ENCODE measurements at places on chromosomes 12 and 14.

DNA sequence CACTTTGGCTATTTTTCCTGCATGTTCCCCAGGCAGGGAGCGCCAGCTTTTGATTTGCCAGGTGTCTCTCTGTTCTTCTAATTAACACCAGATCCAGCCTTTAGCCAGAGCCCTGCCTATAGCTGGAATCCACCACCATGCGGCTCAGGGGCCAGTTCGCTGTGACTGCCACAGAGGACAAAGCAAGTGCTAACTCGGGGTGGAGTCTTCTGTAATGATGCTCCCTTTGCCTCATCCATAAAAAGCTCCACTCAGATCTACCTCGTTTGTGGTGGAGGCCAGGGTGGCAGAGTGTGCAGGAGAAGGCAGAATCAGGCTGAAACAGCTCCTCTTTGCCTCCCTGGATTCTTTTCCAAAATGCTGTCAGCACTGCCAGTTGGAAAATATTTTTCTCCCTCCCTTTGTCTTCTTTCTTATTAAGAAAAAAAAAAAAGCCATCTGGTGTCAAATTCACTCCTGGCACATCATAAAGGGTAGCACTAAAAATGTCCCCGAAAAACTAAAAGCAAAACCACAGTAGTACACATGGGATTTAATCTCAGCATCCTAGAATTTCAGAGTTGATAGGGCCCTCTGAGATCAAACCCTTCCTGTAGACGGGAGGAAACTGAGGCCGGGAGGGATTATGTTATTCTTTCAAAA is 18.0 kb upstream of the CTDSP2 start:
- no peak for DNase-seq

GRCh38 chr12:131592972-131593371 is 117.9 kb upstream of the SFSWAP start:
- DNase-seq, result no peak

DNA sequence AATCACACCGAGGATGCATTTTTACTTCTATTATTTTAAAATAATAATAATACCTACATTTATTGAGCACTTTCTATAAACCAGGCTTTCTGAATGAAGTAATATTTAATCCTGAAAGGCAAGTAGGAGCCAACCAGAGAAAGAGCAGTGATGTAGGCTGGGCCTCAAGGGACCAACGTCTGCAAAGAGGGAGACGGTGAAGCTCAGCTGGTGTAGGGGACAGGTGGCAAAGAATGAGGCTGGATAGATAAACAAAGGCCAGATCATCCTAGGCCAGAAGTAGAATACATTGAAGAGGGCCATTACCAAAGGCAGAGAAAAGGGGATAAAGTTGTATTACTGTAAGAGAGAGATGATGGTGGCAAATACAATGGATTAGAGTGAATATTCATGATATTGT is 810 bp upstream of the TMBIM4 start:
- DNase-seq, result no peak

- DNase-seq, result no peak
Observed at GRCh38 chr12:75890141-75890540, 141.4 kb downstream of the PHLDA1 start.

GRCh38 chr12:52168019-52168717 is 23.6 kb downstream of the KRT80 start:
- DNase-seq, result no peak

DNA sequence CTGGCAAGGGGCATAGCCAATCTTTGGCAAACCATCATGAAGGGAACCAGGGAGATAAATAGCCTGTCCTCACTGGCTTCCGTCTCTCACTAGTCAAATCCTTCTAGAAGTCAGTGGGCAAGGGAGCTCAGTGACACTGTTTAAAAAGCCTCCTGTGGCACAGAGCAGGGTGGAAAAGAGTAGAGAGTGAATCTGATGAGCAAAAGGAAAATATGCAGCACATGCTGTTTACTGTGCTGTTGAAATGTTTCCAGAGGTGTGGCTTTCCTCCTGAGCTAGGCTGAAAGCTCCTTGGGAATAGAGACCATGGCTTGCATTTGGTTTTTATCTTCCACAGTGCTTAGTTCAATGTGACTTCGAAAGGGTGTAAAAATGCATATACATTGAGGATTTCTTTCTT is 7.7 kb upstream of the DYRK2 start:
- DNase-seq, result no peak

- no peak for DNase-seq
Observed at GRCh38 chr14:35134329-35135123, 12.2 kb downstream of the PRORP start.

- DNase-seq, result no peak
Observed at GRCh38 chr12:69151254-69151764, 88.1 kb upstream of the CPSF6 start.

GRCh38 chr12:95918194-95918993 is 24.0 kb downstream of the CCDC38 start:
- DNase-seq, result peak; percentile 39

Data from Panc1 (cell line).